ENCODE measurements at places on chromosomes 13 and 19. TPM values are rescaled to one million over a fixed set of nuclear protein-coding genes. Genes with fewer than 3 reads are reported as not detected.

Gene THSD1
- total RNA-seq = 9.1 TPM

- peak; percentile 49 for DNase-seq
- H3K4me1 ChIP-seq = peaks cover 7% of the 10 kb centered on the region
- H3K36me3 ChIP-seq = no peaks in the 10 kb centered on the region
Observed at GRCh38 chr13:50521831-50522149, 321.7 kb downstream of the DLEU7 start.

- H3K27ac ChIP-seq = no peak overlapping the region
- H3K4me1 ChIP-seq = no peaks in the 10 kb centered on the region
- no peaks in the 10 kb centered on the region for H3K27me3 ChIP-seq
- H3K4me3 ChIP-seq = no peak overlapping the region
- DNase-seq = no peak
Observed at GRCh38 chr13:56697011-56697410, 443.7 kb upstream of the PRR20A start.

DNA sequence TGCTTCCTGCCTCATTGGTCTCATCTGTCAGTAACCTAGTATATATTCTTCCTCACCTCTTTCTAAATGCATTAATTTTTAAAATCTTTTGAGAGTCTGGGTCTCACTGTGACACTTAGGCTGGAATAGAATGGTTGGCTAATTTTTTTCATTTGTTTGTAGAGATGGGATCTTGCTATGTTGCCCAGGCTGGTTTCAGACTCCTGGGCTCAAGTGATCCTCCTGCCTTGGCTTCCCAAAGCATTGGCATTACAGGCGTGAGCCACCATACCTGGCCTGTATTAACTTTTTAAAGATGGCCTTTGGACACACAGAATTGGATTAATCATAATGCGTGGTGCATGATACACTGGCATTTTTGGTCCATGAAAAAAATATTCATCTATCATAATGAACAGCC is 29.9 kb downstream of the SIPA1L3 start:
- H3K36me3 ChIP-seq = no peaks in the 10 kb centered on the region
- no peak overlapping the region for H3K27ac ChIP-seq
- H3K27me3 ChIP-seq = no peaks in the 10 kb centered on the region
- H3K4me3 ChIP-seq = no peak overlapping the region

- no peak overlapping the region for H3K4me3 ChIP-seq
- no peak for DNase-seq
- H3K27me3 ChIP-seq = no peaks in the 10 kb centered on the region
- H3K27ac ChIP-seq = no peak overlapping the region
- peaks cover 49% of the 10 kb centered on the region for H3K36me3 ChIP-seq
Observed at GRCh38 chr19:45058622-45059159, 17.6 kb downstream of the ZNF296 start.

- H3K36me3 ChIP-seq = no peaks in the 10 kb centered on the region
- no peak overlapping the region for H3K4me3 ChIP-seq
- H3K4me1 ChIP-seq = no peaks in the 10 kb centered on the region
- DNase-seq = no peak
- H3K27ac ChIP-seq = no peak overlapping the region
Observed at GRCh38 chr13:62702502-62702901, 1286.9 kb upstream of the PCDH20 start.
